ENCODE measurements at places on chromosomes 13 and 19. TPM values are rescaled to one million over a fixed set of nuclear protein-coding genes. Genes with fewer than 3 reads are reported as not detected.

DNA sequence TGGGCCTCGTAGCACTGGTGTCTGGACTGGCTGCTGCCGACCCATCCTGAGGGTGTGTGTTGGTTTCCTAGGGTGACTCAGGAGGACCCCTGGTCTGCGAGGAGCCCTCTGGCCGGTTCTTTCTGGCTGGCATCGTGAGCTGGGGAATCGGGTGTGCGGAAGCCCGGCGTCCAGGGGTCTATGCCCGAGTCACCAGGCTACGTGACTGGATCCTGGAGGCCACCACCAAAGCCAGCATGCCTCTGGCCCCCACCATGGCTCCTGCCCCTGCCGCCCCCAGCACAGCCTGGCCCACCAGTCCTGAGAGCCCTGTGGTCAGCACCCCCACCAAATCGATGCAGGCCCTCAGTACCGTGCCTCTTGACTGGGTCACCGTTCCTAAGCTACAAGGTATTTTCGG is 13.8 kb downstream of the TIMM13 start:
- no peak for DNase-seq

DNA sequence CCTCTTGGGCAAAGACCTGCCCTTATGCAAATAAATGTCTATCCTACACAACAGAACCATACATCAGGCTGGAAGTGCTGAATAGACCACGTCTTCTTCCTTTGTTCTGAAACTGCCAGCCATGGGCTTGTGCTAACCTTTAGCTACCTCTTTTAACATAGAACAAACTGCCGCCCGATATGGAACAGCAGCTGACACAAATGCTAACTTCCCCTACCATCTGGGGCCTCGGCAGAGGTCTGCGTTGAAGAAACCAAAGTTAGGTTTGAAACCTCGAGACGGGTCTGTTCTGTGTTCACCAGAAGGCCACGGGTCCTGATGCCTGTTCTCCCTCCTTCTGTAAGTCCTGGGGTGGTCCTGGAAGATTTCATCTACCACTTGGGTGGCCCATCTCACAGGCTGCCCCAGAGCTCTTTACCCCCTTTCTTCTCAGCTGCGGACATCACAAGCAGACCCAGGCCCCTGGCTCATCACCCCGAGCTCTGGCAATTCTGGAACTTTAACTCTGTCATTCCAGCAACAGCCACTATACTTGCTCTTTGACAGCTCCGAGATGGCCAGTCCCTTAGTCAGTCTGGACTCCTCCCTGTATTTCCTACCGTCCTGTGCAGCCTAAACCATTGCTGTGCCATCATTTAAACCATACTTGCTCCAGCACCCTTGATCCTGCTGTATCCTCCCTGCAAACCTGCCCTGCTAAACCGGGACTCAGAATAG is 146.7 kb downstream of the USP12 start:
- no peak for DNase-seq

DNA sequence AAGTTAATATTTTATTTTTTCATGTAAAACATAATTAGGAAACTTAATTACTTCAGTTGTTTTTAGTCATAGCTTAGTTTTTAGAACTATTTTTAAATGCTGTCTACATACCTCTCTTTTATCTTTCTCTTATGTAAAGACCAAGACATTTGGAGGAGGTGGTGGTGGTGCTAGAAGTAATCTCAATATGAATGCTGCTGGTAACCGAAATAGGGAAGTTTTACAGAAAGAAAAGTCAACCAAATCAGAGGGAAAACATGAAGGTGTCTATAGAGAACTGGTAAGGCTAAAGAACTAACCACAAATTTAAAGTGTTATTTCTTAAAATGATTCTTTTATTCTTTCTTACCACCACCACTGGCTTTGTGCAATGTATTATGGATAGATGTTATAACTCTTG is 97.3 kb downstream of the TDRD3 start:
- no peak for DNase-seq

GRCh38 chr19:16922949-16923348 is 34.1 kb downstream of the F2RL3 start:
- DNase-seq = no peak

DNA sequence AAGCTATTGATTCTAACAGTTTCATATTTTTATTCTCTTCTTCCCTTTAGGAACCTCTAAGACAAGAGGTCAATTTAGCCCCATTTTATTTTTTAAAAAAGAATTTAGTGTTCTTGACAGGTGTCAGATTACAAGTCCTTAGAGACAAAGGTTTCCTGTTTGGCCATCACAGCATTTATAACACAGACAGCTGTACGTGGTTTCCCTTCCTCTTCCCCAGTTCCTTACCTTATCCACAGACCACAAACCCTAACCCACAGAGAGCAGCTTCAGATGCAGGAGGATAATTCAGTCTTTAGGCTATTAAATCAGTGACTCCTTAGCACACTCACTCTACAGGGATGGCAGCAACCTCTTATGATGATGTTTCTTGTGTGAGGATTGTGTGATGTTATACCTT is 1210.1 kb downstream of the DIAPH3 start:
- peak; percentile 50 for DNase-seq

The ZNF556 gene
- total RNA-seq = 18.4 TPM

The RNF113B gene
- total RNA-seq = not detected

The IZUMO2 gene
- total RNA-seq = 0.24 TPM

The FAM83E gene
- total RNA-seq = 3.3 TPM

Data from SJCRH30 (cell line).